HCT116 (cell line): ENCODE measurements at places on chromosomes 1 and 21. TPM values are rescaled to one million over a fixed set of nuclear protein-coding genes. Genes with fewer than 3 reads are reported as not detected.

- DNase-seq = no peak
- no peak overlapping the region for H3K4me3 ChIP-seq
- peaks cover 3% of the 10 kb centered on the region; the same call in 1 of the 2 replicates for H3K27me3 ChIP-seq
- no peak overlapping the region for H3K27ac ChIP-seq
- no peaks in the 10 kb centered on the region for H3K36me3 ChIP-seq
- H3K4me1 ChIP-seq = peaks cover 8% of the 10 kb centered on the region; the same call in 1 of the 2 replicates
Measured at GRCh38 chr1:154745750-154746425, 124.2 kb downstream of the KCNN3 start.

- no peak overlapping the region for H3K4me3 ChIP-seq
- no peak for DNase-seq
- no peaks in the 10 kb centered on the region for H3K27me3 ChIP-seq
Measured at GRCh38 chr1:54275349-54275748, 75.4 kb downstream of the MRPL37 start.

DNA sequence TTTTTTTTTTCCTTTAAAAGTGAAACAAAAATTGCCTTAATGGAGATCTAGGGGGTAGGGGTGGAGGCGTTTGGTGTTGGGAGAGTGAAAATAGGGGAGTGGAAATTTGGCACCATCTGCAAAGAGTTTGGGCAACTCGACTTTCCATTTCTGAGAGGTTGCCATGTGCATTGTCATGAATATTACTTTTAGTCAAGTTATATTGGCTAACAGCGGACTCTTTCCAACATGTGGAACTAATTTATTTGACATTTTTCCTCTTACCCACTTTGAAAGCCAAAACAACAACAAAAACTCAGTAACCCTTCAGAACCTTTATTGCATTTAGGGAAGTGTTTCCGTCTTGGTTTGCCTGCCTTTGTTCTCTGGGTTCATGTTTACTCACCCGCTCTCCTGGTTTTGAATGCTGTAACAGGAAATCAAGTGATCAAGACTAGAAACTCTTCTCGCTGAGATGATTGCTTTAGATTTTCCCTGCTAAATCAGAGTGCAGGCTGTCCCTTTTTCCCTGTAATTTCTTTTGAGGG lies 70.4 kb downstream of the CACHD1 start:
- DNase-seq = no peak
- no peak overlapping the region for H3K27ac ChIP-seq
- H3K4me1 ChIP-seq = no peaks in the 10 kb centered on the region
- no peaks in the 10 kb centered on the region for H3K36me3 ChIP-seq
- H3K27me3 ChIP-seq = no peaks in the 10 kb centered on the region

GRCh38 chr1:2556678-2557481 lies 709 bp downstream of the TNFRSF14 start:
- no peak overlapping the region for H3K27ac ChIP-seq
- H3K36me3 ChIP-seq = no peaks in the 10 kb centered on the region
- no peak for DNase-seq
- no peaks in the 10 kb centered on the region for H3K4me1 ChIP-seq
- H3K27me3 ChIP-seq = no peaks in the 10 kb centered on the region

GRCh38 chr1:22494144-22494543 lies 42.5 kb downstream of the ZBTB40 start:
- H3K4me3 ChIP-seq = no peak overlapping the region

The UBQLN4 gene
- total RNA-seq = 68.4 TPM

GRCh38 chr1:107243461-107243860 lies 102.6 kb downstream of the NTNG1 start:
- no peaks in the 10 kb centered on the region for H3K27me3 ChIP-seq
- H3K4me3 ChIP-seq = no peak overlapping the region
- DNase-seq = no peak
- no peak overlapping the region for H3K27ac ChIP-seq

DNA sequence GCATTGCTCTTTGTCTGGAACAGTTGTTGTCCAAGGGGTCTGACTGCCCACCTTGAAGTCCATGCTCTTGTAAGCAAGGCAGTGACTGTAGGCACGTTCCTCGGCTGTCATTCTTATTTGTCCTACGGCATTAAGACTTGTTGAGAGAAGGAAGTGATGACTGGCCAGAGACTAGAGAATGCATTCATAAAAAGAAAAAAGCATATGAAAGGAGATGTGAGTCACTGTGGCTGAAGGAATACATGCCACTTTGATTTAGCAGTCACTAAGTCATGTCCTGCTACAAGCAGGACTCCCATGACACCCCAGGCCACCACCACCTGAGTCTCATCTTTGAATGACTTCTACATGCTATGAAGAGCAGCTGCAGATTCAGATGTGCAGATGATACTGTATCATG lies 50.5 kb downstream of the CNN3 start:
- H3K27me3 ChIP-seq = no peaks in the 10 kb centered on the region
- H3K36me3 ChIP-seq = no peaks in the 10 kb centered on the region
- H3K4me3 ChIP-seq = no peak overlapping the region
- H3K4me1 ChIP-seq = peaks cover 8% of the 10 kb centered on the region; the same call in 1 of the 2 replicates
- DNase-seq = no peak

DNA sequence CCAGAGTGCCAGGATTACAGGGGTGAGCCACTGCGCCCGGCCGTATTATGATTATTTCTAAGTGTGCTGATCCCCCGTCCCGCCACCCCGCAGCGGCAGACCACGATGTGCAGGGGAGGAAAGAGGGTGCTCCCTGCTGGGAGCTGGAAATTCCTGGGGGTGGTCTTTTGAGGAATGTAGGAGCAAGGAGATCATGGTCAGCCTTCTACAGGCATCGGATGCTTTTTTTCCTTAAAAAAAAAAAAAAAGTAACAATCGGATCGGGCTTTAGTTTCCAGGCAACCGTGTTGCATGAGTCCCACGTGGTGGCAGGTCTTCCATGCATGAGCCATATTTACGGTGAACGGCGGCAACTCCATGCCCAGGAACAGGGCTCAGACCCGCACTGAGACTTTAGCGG lies 74.2 kb upstream of the COX20 start:
- no peaks in the 10 kb centered on the region for H3K27me3 ChIP-seq
- DNase-seq = no peak
- no peaks in the 10 kb centered on the region for H3K36me3 ChIP-seq
- no peak overlapping the region for H3K4me3 ChIP-seq
- peaks cover 4% of the 10 kb centered on the region for H3K4me1 ChIP-seq

The PGLYRP4 gene
- not detected for total RNA-seq

GRCh38 chr1:88680911-88681622 lies 3.0 kb upstream of the PKN2 start:
- H3K27ac ChIP-seq = no peak overlapping the region
- no peak for DNase-seq
- no peak overlapping the region for H3K4me3 ChIP-seq
- no peaks in the 10 kb centered on the region for H3K27me3 ChIP-seq

DNA sequence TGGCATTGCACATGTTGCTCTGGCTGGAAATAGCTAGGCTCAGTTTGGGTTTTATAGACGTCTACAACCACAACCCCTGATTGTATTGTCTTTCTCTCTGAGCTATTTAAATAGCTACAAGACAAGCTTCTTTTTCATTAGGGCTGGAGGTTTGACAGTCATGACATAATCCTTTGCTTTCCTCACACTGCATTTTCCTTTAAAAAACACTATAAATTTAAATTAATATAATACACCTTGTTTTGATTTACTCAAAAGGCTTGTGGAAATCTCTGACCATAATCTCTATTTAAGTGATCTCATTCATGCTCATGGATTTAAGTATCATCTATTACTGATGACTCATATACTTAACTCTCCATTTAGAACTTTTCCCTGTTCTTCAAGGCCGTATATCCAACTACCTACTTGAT lies 50.4 kb upstream of the PTGFR start:
- no peak overlapping the region for H3K4me3 ChIP-seq
- DNase-seq = no peak
- no peaks in the 10 kb centered on the region for H3K4me1 ChIP-seq

DNA sequence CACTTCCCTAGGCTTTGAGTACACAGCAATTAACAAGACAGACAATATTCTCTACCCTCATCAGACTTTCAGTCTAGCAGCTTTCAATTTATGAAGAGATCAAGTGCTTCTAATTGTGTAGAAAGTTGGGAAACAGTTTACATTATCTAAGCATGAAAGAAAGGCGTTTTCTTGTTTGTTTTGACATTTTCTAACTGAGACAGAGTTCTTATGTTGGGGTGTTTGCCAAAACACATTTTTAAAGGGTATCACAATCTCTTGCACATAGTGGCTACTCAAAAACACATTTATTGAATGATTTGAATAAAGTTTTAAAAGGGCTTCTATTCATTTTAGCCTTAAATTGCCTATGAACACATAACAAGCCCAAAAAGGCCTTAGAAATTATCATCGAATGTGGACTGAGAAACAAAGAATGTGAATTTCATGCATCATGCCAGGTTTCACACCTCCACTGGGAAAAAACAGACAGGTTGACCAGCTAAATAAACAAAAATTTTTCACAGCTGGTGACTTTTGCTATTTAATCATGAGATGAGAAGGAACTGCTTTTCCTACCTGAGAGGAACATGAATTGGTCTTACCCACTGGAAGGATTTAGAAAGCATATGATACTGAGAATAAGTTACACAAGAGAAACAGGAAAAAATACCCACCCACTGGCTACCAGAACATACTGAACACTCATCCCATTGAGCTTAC lies 394.5 kb upstream of the PKN2 start:
- no peaks in the 10 kb centered on the region for H3K36me3 ChIP-seq
- no peak for DNase-seq
- no peak overlapping the region for H3K4me3 ChIP-seq
- no peaks in the 10 kb centered on the region for H3K27me3 ChIP-seq
- no peak overlapping the region for H3K27ac ChIP-seq

- H3K4me3 ChIP-seq = no peak overlapping the region
- no peak for DNase-seq
- H3K27ac ChIP-seq = no peak overlapping the region
- H3K4me1 ChIP-seq = no peaks in the 10 kb centered on the region
Measured at GRCh38 chr1:46379996-46380395, 14.1 kb upstream of the FAAH start.

The IPO9 gene
- 80.6 TPM for total RNA-seq

DNA sequence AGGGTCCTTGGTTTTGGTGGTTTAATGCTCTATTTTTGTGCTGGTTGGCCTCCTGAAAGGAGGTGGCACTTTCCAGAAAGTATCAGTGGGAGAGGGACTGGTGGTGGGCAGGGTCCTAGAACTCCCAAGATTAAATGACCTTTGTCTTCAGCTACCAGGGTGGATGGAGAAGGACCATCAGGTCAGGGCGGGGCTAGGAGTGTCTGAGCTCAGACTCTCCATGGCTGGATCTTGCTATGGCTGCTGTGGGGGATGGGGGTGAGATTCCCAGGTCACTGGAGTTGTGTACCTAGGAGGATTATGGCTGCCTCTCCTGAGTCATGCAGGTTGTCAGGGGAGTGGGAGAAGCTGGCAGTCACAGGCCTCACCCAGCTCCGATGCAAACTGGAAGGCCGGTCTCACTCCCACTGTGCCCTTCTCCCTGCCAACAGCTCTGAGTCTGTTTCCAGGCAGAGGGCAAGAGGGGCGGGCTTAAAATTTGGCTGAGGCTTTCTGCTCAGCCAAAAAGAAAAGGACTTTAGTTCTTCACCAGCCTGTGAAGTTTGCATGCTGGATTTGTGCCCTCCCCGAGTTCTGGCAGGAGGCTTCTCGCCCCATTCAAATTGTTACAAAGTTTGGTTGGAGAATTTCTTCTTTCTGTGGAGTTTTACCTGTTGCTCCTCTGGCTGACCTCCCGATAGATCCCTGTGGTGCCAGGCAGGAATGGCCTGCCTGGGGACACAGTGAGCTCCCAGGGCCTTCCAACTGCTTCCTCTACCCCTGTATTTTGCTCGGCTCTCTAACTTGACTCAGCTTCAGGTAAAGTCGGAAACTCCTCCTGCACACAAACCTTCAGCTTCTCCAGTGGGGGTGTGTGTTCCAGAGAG lies 13.1 kb upstream of the KYAT3 start:
- H3K4me3 ChIP-seq = no peak overlapping the region
- no peak for DNase-seq
- no peaks in the 10 kb centered on the region for H3K27me3 ChIP-seq
- H3K36me3 ChIP-seq = no peaks in the 10 kb centered on the region
- no peak overlapping the region for H3K27ac ChIP-seq

- H3K4me3 ChIP-seq = no peak overlapping the region
- H3K27me3 ChIP-seq = no peaks in the 10 kb centered on the region
- H3K4me1 ChIP-seq = peaks cover 28% of the 10 kb centered on the region
- no peaks in the 10 kb centered on the region for H3K36me3 ChIP-seq
Measured at GRCh38 chr1:94043738-94044289, 77.1 kb downstream of the ABCA4 start.

GRCh38 chr1:218600968-218601367 lies 255.8 kb downstream of the TGFB2 start:
- H3K36me3 ChIP-seq = no peaks in the 10 kb centered on the region
- H3K27me3 ChIP-seq = no peaks in the 10 kb centered on the region
- 0 out of 2 replicates have a peak overlapping the region, but pooled peaks have one; percentile 2 for H3K27ac ChIP-seq
- H3K4me3 ChIP-seq = no peak overlapping the region
- DNase-seq = no peak
- H3K4me1 ChIP-seq = peaks cover 14% of the 10 kb centered on the region

The OXCT2 gene
- total RNA-seq = 3.7 TPM

DNA sequence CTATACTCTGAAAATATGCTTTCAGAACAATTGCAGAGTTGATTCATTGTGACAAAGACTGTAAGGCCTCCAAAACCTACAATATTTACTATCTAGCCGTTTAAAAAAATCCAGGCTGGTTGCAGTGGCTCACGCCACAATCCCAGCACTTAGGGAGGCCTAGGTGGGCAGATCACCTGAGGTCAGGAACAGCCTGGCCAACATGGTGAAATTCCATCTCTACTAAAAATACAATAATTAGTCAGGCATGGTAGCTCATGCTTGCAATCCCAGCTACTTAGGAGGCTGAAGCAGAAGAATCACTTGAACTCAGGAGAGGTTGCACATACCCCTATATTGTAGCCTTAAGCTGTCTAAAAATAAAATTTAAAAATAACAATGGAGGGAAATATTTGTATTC lies 5.3 kb upstream of the TFF2 start:
- no peaks in the 10 kb centered on the region for H3K27me3 ChIP-seq
- DNase-seq = no peak
- no peaks in the 10 kb centered on the region for H3K36me3 ChIP-seq
- no peak overlapping the region for H3K4me3 ChIP-seq
- H3K4me1 ChIP-seq = no peaks in the 10 kb centered on the region
- no peak overlapping the region for H3K27ac ChIP-seq

- no peaks in the 10 kb centered on the region for H3K36me3 ChIP-seq
- H3K4me1 ChIP-seq = peaks cover 11% of the 10 kb centered on the region; the same call in 1 of the 2 replicates
- no peak for DNase-seq
- H3K27me3 ChIP-seq = no peaks in the 10 kb centered on the region
- H3K4me3 ChIP-seq = no peak overlapping the region
Measured at GRCh38 chr1:198927129-198927528, 288.3 kb downstream of the PTPRC start.

- no peak overlapping the region for H3K4me3 ChIP-seq
- no peak for DNase-seq
- no peaks in the 10 kb centered on the region for H3K4me1 ChIP-seq
- no peaks in the 10 kb centered on the region for H3K27me3 ChIP-seq
Measured at GRCh38 chr1:68473060-68473459, 23.3 kb upstream of the RPE65 start.
